ENCODE measurements at places on chromosomes 12 and 14.

GRCh38 chr12:3019005-3019680 is 58.0 kb upstream of the TSPAN9 start:
- DNase-seq, result no peak

DNA sequence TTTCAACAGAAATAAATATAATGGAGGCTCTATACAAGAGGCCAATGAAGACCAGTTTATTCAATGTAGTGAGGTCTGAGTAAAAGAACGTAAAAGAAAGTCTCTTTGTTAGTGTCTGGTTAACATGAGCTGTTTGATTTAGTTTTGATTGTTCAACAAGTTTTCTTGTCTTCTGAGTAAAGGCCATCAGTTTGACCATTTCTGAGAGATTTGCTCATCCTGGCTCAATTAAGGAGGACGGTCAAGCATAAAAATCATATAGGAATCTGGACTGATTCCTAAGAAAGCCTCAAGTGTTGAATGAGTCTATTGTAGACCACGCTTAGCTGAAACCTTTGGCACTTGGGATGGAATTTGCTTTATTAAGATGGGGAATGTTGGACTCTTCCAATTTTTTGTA is 32.5 kb upstream of the FGF23 start:
- DNase-seq, result no peak

GRCh38 chr14:44981198-44981597 is 19.2 kb downstream of the TOGARAM1 start:
- DNase-seq, result no peak

GRCh38 chr14:68583548-68584280 is 209.2 kb downstream of the ZFP36L1 start:
- no peak for DNase-seq

DNA sequence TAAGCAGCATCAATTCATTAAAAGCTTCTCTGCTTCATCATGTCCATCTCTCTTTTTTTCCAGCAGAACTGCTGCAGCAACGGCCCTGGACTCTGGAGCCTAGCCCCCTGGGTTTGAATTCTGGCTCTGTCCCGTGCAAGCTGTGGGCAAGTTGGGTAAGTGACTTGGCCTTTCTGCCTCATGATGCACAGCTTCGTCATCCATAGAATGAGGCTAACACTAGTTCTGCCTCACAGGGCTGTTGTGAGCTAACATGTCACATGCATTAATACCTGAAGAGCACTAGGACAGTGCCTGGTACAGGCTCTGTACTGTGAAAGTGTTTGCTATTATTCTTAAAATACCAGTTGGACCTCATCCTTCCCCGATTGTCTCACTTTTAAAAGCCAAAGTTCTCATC is 4.2 kb downstream of the KRT82 start:
- DNase-seq, result no peak

Measured in activated CD4-positive, alpha-beta T cell treated with anti-CD3 and anti-CD28 coated beads for 24 hours (primary cell).